ENCODE measurements at places on chromosomes 7 and 10.

- DNase-seq, result no peak
These were observed 69.1 kb upstream of the FAM20C start for GRCh38 chr7:123237-123636.

GRCh38 chr10:129904323-129904722, 59.8 kb downstream of the EBF3 start:
- no peak for DNase-seq

GRCh38 chr10:31353574-31353973, 34.6 kb downstream of the ZEB1 start:
- no peak for DNase-seq

- no peak for DNase-seq
These were observed 248.7 kb upstream of the GPR26 start for GRCh38 chr10:123417414-123417813.

- no peak for DNase-seq
These were observed 60.0 kb upstream of the PDLIM1 start for GRCh38 chr10:95350830-95351228.

DNA sequence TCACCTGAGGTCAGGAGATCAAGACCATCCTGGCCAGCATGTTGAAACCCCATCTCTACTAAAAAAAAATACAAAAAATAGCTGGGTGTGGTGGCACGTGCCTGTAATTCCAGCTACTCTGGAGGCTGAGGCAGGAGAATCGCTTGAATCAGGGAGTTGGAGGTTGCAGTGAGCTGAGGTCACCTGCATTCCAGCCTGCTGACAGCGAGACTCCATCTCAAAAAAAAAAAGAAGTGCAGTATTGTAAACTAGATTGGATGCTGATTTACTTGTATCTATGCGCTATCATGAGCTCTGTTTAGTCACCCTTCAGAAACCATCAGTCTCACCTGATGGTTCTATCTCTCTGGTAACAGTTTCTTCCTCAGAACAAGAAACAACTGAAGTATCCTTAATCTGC, 13.8 kb downstream of the ZSCAN21 start:
- no peak for DNase-seq

DNA sequence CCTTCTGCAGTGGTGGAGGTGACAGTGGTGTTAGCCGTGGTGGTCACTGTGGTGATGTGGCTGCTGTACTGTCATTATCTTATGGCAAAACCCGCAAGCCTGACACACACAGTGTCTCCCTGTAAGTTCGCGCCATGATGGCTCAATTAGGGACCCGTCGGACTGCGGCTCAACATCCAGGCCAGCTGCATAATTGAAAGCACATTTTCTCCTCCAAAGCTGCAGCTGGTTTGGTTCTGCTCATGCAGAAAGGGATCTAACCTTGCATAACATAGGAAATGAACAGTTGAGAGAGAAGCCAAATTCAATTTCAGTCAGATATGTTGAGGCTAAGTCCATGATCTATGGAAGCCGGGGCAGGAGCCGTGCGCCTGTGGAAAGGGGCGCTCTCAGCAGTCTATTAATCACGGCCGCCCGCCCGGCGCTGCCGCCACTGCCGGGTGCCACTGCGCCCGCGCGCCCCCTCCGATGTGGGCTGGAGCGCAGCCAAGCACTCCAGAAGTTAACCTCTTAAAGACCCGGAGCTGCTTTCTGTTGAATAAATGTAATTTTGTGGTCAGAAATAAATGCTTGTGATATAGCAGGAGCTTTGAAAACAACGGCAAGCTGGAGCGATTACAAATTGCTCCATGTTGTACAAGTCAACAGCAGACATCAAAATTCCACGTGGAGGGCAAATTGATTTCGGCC, 227.7 kb downstream of the CUX1 start:
- no peak for DNase-seq
